Activated B cell treated with CpG ODN at 0.5 μM for 24 hours (primary cell): ENCODE measurements at places on chromosomes 2 and 18. TPM values are rescaled to one million over a fixed set of nuclear protein-coding genes. Genes with fewer than 3 reads are reported as not detected.

- no peaks in the 10 kb centered on the region for H3K4me1 ChIP-seq
- peaks cover 6% of the 10 kb centered on the region for H3K27me3 ChIP-seq
- no peak for DNase-seq
- H3K27ac ChIP-seq: no peak overlapping the region
- H3K4me3 ChIP-seq: no peak overlapping the region
Observed at GRCh38 chr18:3791238-3791637, 341.3 kb downstream of the TGIF1 start.

GRCh38 chr2:38682008-38682575 lies 16.2 kb downstream of the GALM start:
- H3K27me3 ChIP-seq: no peaks in the 10 kb centered on the region
- H3K27ac ChIP-seq: no peak overlapping the region
- no peak overlapping the region for H3K4me3 ChIP-seq

- H3K4me3 ChIP-seq: no peak overlapping the region
- H3K27me3 ChIP-seq: peaks cover 5% of the 10 kb centered on the region
- no peaks in the 10 kb centered on the region for H3K4me1 ChIP-seq
Observed at GRCh38 chr18:404061-404636, 96.4 kb downstream of the COLEC12 start.

- H3K36me3 ChIP-seq: no peaks in the 10 kb centered on the region
- peaks cover 44% of the 10 kb centered on the region for H3K27me3 ChIP-seq
- peaks cover 12% of the 10 kb centered on the region for H3K4me1 ChIP-seq
- no peak overlapping the region for H3K27ac ChIP-seq
- DNase-seq: no peak
- H3K4me3 ChIP-seq: peak overlapping the region; percentile 67
Observed at GRCh38 chr2:178194600-178195389, 483 bp downstream of the OSBPL6 start.

DNA sequence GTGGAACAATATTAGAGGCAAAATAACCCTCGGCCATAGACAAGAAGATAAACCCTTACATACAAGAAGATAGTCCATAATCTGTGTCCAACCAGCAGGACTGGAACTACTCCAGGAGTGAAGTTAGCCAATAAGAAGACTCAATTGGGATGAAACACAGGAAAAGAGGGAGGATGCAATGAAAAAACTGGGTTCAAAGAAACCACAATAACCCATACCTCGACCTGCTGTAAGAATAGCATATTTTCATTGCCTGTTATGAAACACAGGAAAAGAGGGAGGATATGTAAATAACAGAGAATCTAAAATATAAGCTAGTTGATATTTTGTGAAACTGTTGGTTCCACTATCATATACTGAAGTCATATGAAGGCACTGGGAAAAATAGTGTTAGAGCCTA lies 87.1 kb upstream of the CSRNP3 start:
- no peak overlapping the region for H3K27ac ChIP-seq
- H3K4me1 ChIP-seq: no peaks in the 10 kb centered on the region
- no peak overlapping the region for H3K4me3 ChIP-seq
- H3K36me3 ChIP-seq: no peaks in the 10 kb centered on the region
- peaks cover 3% of the 10 kb centered on the region for H3K27me3 ChIP-seq

CCT4 gene
- total RNA-seq: 172 and 188 TPM in 2 replicates

LIMS3 gene
- total RNA-seq: 0.24 TPM in 1 of 2 replicates, not detected in the other
